ENCODE measurements at places on chromosomes 5 and 9.

- no peak for DNase-seq
These were observed 170.1 kb downstream of the GABBR2 start for GRCh38 chr9:98538626-98539031.

DNA sequence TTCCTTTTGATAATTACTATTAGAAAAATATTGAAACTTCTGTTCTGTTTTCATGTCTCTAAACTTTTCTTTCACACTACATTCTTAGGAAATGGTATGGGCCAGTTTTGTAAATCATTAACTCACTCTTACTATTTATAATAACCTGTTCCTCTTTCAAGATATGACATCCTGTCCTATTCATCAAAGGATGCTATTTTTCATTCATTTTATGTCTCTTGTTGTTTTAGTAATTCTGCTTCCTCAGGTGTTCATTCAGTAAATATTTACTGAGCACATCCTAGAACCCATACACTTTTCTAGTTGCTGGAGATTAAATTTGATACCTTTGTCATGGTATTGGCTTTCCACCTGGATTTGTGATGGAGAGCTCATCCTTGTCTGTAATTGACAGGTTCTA, 58.0 kb downstream of the GDA start:
- DNase-seq: no peak

DNA sequence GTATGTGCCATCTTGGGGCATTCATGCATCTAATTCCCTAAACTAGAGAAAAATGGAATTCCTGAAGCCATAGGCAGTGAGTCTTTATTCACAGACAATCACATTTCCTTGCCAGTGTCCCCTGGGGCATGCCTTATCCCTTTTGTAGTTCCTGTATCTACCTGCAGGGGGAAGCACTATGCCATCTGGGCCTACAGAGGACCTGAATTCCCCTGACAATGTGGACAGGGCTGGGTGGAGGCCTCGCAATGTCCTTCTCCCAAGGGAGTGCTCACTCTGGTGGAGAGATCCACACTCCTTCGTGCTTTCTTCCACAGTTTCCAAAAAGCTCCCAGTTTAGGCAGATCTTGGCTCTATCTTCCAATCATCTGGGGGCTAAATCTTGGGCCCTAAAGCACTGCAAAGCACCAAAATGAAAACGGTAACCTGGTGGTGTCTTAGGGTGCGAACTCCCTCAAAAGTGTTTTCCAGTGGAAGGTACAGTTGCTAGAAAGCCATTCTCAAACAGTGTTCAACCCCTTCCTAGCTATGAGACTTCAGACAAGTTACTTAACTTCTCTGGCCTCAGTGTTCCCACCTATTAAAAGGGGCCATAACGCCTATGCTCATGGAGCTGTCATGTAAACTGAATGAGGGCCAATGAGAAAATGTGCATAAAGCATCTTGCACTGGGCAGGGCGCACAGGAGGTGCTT, 17.5 kb downstream of the WHRN start:
- peak; percentile 67 for DNase-seq

DNA sequence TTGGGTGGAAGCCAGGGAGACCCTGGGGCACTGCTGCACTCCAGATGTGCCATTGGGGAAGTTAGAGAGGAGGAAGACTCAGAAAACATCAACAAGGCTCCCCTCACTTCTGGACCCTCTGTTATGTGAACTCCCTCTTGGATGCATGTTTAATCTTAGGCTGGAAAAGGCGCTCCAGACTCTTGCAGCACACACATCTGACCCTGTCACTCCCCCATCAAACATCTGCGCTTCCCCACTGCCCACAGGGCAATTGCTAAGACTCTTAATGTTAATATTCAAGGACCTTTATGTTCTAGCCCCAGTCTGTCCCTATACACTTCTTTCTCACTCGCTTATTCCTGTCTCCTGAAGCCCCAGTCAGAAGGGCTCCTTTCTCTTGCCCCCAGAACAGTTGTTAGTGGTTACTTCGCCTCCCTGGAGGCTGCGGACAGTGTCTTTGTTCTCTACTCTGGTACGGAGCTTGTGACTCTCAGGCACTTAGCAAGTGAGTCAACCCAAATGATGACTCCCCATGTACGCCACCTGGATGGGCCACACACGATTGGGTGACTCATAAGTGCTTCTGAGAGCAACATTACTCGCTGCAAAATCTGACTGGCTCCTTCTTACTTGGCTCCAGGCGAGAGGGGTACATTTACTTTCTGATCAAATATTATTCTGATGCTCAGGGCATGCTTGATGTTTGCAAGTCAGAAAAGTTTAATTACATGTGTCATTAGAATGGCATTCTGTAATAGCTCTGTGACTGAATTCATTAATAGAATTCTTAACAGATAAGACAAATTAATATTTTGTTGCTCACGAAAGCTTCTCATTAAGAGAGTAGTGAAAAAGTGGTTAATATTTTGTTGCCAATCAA, 193.6 kb downstream of the HSPA4 start:
- DNase-seq: peak; percentile 25
